ENCODE measurements at places on chromosomes 4 and X. TPM values are rescaled to one million over a fixed set of nuclear protein-coding genes. Genes with fewer than 3 reads are reported as not detected.

NLRP2B gene
- not detected for total RNA-seq

IQSEC2 gene
- total RNA-seq: 10.5 TPM

TMEM35A gene
- total RNA-seq: 0.30 TPM

MAOB gene
- 133 TPM for total RNA-seq

MAGEA2B gene
- not detected for total RNA-seq
